Hematopoietic multipotent progenitor cell (in vitro differentiated cells): ENCODE measurements at places on chromosomes 12 and 14.

- DNase-seq = no peak
These were observed 27.1 kb upstream of the LUM start for GRCh38 chr12:91138337-91138920.

DNA sequence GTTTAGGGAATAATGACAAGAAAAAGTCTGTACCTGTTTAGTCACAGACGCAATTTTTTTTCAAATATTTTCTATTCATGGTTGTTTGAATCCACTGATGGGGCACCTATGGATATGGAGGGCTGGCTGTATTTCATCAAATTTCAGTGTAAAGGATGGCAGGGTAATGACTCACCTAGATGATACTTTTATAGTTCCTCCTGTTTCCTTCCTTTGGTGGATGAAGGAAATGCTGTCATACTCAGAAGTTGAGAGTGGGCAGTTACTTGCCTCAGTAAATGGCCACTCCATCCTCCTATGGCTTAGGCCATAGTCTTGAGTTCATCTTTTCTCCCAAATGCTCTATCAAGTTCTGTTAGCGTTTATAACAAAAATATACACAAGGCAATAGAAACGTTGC lies 18.9 kb upstream of the C12orf71 start:
- DNase-seq = no peak

DNA sequence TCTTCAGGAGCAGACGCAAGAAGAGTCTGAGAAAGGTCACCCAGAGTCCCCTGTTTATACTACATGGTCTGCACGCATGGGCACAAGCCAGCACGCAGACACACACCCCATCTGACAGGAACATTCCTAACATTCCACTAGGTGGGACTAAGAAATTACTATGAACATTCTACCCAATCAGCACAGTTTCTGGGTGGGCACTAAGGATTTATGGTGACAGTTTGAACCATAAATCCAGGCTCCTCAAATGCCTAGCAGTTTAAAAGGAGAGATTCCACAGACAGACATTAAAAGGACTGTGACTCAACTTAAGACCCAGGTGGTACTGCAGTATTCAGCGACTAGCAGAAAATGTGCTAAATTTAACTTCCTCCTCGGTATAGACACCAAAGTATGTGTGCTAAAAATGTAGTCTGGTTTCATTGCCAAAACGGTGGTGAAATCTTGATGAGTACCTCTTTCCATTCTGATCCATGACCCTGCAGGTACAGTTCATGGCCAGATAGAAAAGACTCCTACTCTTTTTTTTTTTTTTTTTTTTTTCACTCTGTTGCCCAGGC lies 16.2 kb downstream of the ABHD4 start:
- no peak for DNase-seq

DNA sequence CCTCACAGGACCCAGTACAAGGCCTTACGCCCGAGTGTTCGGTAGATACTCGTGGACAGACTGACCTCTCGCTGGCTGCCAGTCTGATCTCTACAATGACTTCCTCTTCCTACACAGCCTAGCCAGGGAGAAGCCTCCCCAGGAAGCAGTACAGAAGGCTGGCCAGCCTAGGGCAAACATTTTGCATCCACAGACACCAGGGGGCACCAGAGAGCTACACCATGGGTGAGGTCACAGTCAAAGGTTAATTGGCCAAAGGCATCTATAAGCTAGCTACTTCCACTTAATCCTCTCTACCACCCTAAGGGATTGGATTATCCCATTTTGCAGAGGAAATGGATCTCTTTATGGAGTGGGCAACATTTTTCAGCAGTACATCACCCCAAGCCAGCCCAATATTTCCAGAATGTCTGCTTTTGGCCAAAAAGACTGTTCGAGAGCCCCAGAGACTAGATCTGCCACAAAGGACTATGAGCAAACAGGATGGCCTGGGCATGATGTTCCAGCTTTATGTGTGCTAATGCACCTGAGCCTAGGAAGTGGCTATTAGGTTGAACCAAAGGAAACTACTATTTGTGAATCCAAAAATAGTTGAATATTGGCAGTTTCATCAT lies 14.6 kb upstream of the PNMA1 start:
- DNase-seq = peak; percentile 87

- DNase-seq = no peak
These were observed 600 bp downstream of the PNN start for GRCh38 chr14:39175445-39176262.

- no peak for DNase-seq
These were observed 85.6 kb downstream of the NAV3 start for GRCh38 chr12:77916276-77916675.

- DNase-seq = no peak
These were observed 295.6 kb downstream of the DPF3 start for GRCh38 chr14:72598306-72598705.

DNA sequence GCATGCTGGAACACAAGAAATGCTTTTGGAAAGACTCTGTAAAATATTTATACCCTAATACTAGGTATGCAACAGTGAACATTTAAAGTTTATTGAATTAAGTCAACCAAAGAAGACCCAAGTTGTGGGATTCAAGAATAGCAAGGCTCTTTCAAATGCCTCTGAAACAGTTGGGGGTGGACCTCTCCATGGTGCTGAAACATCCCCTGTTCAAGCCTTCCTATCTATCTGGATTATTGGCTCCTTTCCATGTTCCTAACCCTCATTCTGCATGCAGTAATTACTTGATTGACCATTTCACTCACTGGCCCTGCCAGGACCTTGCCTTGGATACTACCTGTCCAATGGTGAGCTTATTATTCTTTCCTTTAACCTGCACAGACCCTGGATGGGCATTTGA lies 349.7 kb downstream of the NRXN3 start:
- peak; percentile 25 for DNase-seq

DNA sequence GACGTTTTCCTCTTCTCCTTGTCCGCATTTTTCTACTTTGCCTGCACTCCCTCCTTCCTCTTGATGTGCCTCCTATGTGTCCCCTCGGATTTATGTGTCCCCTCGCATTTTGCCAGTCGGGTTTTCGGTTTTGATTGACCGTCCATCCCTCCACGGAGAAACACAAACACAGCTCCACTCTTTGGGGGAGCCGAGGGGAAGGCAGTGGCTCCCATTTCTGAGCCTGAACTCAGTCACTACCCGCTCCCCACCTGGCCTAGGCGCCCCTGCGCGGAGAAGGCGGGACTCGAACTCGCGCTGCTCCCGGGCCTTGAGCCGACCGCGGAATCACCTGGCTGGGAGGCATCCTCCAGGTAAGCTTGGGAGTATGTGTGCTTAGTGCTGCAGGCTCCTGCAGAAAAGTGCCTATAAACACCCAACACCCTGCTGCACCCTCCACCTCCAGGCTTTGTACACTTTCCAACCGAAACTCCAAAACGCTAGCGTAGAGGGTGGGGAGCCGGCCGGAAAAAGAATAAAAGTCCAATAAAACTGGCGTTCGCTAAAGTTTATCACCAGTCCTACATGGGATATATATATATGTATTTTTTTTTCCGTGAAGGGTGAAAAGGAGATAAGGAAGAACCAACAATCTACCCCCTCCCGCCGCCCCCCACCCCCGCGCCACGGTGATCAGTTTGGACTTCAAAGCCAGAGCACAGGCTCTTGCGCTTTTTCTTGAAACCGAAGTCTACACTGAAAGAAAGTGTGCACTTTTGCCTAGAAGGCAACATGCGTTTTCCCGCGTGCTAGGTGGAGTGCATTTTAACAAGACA lies 3.3 kb upstream of the CCND2 start:
- peak; percentile 46 for DNase-seq

GRCh38 chr14:89649451-89650075 lies 232.5 kb upstream of the FOXN3 start:
- DNase-seq = peak; percentile 56

DNA sequence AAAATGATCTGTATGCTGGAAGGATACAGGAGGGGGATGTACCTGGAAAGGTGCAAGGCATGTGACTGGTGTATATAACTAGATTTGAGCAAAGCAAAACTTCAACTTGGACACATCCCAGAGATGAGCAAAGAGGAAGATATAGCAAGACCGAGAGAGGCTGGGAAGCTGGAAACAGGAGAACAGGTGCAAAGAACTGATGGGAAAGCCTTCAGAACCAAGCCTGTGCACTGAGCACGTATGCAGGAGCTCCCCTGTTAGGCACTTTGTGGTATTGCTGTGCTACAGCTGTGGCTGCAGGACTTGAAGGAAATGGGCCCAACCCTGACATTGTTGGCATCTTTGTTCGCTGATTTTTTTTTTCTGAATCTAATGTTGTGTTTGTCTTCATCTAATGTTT lies 120.7 kb upstream of the PWP1 start:
- DNase-seq = peak; percentile 27

DNA sequence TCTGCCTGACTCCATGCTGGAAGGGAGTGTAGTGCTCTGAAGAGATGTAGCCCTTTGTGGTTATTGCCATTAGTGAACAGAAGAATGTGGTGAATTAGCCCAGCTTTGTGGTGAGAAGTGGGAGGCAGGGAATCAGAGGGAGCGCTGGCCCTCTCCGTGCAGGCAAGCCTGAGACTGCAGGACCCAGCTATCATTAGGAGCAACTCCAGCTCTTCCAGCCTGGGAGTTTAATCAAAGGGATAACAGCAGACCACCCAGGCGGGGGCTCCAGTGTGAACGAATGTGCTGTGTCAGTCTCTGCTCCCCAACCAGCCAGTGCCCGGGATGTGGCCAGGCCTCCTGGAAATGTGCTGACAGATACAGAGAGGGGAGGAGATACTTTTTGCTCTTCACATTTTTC lies 142.7 kb downstream of the TTLL5 start:
- DNase-seq = no peak

GRCh38 chr12:57086493-57087009 lies 2.4 kb upstream of the NAB2 start:
- peak; percentile 62 for DNase-seq

DNA sequence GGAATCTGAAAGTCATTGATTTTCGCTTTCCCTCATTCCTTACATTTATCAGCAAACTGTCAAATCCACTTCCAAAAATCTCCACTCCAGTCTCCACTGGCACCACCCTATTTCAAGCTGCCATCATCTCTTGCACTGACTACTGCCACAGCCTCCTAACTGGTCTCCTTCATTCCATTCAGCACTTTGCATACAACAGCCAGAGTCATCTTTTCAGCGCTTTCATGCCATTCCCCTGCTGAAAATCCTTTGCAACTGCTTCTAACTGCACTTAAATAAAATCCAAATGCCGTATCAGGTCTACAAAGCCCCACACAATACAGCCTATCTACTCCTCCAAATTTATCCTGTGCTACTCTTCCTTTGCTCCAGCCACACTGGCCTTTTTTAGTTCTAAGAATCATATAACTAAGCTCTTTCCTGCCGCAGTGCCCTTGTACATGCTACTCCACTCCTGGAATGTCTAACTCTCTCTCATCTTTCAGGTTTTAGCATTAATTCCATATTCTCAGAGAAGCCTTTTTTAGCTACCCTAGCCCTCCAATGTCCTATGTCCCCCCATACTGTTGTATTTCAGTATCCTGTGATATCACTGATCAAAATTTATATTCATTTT lies 21.6 kb downstream of the FERMT2 start:
- DNase-seq = no peak

- no peak for DNase-seq
These were observed 48.0 kb upstream of the GPR68 start for GRCh38 chr14:91292491-91292890.

- no peak for DNase-seq
These were observed at the start of gene FBLN5 for GRCh38 chr14:91947475-91948184. Gene FBLN5, minus strand, starts transcription at chr14:91947694. Its CDS starts 465 bp downstream, at chr14:91947229.

DNA sequence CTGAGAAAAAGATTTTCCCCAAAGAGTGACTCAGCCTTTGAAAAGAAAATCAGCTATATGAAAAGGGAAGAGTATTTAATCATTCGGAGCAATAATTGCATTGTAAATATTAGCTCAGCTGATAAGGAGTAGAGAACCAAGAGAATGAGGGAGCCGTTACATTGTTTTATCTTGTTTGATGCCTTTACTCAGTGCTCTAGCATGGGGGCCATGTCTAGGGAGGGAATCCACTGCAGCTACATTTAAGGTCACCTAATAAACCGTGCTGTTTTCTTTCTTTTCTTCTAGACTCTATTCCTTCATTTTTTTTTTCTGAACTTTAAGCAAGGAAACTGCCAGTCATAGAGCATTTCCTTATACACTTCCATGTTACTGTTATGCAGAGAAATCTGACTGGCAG lies 447.0 kb downstream of the DIO2 start:
- DNase-seq = no peak

- DNase-seq = no peak
These were observed 97.6 kb upstream of the ZDHHC17 start for GRCh38 chr12:76666290-76666835.

DNA sequence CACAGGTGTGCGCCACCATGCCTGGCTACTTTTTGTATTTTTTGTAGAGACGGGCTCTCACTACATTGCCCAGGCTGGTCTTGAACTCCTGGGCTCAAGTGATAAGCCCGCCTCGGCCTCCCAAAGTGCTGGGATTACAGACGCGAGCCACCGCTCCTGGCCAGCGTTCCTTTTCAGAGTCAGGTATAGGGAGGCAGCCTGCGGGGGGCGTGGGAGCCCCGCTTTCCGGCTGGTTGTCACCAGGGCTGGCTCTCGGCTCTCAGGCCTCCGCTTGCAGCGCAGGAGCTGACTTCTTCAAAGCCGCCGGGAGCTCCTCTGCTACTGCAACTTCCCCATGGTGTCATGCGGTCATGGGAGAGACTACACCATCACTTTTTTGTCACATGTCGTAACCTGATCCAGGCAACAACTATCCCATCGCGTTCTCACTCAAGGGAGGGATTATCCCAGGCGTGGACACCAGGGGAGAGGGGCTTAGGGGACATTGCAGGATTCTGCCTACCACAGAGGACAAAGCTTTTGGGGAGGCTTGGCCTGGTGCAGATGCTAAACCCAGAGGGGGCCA lies 129.4 kb downstream of the SCARB1 start:
- peak; percentile 81 for DNase-seq

GRCh38 chr14:92780444-92781232 lies 13.5 kb upstream of the GOLGA5 start:
- no peak for DNase-seq

- no peak for DNase-seq
These were observed 366.1 kb upstream of the TMPO start for GRCh38 chr12:98149270-98149669.

- no peak for DNase-seq
These were observed 13.8 kb downstream of the DTX1 start for GRCh38 chr12:113070117-113070906.

- DNase-seq = no peak
These were observed 230.1 kb upstream of the PLXNC1 start for GRCh38 chr12:93918262-93918661.
